ENCODE measurements at places on chromosomes 7 and 10.

DNA sequence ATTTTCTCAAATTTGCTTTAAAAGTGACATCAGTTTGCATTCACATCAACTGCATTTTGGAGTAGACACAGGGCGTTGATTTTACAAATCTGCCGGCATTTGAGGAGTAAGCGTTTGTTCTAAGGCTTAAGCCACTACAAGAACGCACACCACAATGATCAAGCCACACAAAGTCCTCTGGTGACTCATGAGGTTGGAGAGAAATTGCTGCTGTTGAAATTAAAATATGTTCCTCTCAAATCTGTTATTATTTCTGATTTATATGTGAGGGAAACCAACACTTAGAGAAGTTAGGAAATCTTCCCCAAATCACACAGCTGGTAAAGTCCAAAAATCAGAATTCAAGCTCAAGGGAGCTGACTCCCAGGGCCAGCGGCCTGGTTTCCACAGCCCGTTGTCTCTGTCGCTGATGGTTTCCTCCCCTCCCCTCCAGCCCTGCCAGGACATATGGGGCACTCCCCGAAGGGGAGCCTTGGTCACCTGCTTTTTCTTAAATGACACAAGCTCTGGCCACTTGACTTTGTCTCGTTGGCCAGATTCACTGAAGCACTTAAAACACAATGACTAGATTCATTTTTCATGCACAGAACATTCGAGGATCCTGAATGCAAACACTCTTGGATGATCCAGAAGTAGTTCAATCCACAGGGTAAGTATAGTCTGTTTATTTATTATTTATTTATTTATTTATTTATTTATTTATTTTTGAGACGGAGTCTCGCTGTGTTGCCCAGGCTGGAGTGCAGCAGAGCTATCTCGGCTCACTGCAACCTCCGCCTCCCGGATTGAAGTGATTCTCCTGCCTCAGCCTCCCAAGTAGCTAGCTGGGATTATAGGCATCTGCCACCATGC, 29.2 kb upstream of the KLF6 start:
- DNase-seq, result no peak

DNA sequence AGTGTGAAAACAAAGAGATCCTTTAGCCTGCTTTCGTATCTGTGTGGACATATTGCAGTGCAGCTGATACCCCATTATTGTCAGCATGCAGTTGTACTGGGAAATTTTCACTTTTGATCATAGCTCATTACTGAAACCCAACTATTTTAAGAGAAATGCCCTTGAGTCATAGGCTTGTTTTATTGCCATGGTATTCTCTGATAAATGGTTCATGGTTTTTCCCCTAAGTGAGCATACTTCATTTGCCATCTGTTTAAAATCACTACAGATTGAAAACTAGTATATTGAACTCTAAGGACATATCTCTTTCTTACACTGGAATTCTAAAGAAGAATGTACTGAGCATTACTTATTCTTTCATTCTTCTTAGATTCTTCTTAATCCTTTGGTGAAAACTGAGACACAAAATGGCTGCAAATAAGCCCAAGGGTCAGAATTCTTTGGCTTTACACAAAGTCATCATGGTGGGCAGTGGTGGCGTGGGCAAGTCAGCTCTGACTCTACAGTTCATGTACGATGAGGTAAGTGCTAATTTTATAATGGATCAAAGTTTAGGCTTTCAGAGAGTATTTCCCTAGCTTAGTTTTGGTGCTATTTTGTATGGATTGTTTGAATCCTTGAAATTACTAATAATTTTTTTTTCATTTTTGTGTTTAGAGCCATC, 63.0 kb downstream of the RALA start:
- DNase-seq, result no peak

DNA sequence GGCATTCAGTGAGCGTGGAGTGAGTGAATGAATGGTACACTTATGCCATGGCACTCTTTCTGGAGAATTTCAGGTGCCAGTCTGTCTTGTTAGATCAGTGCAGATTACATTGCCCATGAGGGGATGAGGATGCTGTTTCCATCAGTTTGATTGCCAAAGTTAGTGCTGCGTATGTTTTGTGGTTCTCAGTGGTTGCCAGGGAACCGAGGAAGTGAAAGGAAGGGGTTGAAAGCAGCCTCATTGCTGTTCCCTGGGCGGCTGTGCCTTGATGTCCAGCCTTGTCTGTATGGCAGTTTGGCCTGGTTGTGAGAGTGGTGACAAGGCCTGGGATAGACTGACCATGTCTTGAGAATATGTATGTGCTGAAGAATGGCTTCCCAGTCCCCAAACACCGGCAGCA, 30.2 kb downstream of the WBP1L start:
- no peak for DNase-seq

GRCh38 chr10:46228563-46229071, 58.2 kb upstream of the ANTXRL start:
- peak; percentile 18 for DNase-seq

DNA sequence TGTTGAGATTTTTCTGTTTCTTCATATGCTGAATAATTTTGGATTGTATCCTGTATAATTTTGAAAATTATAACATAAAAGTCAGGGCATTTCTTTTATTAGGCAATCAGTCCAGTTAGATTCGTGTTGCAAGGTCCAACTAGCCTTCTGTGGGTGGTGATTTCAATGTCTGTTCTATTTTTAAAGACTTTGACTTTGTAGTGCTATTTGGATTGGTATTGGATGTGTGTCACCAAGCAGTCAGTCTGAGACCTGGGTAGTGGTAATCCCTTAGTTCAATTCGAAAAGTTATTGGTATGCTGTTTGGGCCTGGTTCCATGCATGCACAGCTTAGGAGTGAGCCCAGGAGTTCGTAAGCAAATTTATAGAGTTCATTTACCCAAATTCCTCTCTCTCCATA, 82.2 kb downstream of the EPDR1 start:
- no peak for DNase-seq

DNA sequence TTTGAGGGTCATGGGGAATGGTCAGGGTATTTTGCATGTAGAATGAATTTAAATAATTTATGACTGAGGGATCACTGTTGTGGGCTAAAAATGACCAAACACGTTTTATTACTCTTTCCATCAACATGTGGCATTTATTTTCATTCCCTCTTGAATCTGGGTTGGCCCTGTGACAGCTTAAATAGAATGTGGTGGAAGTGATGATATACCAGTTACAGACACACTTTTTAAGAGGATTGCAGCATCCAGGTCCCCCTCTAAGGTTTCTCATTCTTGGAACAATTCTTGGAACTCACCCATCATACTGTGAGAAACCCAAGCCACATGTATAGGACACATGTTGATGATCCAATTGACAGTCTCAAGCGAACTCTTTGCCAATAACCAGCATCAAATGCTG, 272.4 kb downstream of the ETV1 start:
- DNase-seq, result no peak

GRCh38 chr7:152664636-152665035, 11.3 kb downstream of the XRCC2 start:
- DNase-seq, result no peak

DNA sequence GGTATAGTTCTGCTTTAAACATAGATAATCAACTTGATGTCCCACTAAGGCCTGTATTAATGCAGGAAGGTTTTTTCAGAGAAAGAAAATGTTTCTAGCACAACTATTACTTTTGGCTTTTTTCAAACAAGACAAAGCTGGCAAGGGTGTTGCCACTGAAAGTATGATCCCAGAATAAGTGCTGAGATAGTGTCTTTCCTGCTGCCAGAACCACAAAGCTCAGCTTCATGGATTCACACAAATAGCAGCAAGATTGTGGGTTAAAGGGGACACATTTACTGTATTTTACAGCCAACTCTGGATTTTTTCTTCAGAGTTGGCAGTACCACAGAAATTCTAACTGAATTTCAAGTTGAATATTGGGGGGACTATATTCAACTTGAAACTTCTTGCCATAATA, 4.3 kb downstream of the NCOA4 start:
- no peak for DNase-seq

- no peak for DNase-seq
Measured at GRCh38 chr10:61244261-61244775, 208.9 kb downstream of the TMEM26 start.

GRCh38 chr10:103284170-103284569, 7.2 kb downstream of the INA start:
- no peak for DNase-seq

DNA sequence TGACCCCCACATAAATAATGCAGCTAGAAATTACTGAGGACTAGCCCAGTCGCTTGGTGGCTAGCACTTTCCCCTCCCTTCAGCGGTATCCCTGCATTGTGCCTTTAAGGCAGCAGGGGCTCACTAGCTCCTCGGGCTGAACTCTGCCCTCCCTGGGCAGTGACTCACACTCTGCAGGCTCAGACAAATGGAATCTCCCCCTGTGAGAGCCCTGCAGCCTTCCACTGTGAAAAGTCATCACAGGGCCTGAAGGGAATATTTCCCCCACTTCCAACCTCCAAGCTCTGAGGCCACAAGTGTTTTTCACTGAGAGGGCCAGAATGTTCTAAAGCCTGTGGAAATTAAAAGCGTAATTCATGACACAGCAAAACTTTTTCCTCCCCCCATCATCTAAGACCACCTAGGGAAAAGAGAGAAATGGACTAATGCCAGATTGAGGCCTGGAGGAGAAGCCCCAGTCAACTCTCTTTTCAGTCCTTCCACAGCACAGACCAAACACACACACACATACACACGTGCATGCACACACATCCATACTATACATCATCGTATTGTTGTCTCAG, 93.6 kb upstream of the COL1A2 start:
- DNase-seq, result no peak

DNA sequence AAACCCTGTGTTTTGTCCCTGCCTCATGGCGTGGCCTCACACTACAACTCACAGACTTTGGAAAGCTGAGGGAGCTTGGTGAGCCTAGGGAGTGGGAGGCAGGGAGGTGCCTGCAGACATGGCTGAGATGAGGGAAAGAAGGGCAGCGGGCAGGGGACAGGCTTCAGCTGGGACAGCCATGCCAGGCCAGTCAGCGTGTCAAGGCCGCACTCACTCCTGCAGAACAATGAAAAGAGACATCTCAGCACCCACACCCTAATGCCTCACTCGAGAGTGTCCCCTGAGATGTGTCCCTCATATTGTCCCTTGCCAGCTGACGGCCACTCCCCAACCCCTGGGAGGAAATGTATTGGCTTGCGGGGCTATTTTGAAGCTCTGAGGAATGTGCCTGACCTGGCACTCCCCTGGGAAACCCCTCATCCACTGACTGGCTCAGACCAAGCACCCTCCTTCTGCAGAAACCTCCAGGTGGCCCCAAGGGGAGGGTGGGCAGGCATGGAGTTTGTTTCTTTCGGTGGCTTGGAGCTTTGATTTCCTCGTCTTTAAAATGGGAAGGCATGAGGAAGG, 31.6 kb downstream of the SH3PXD2A start:
- no peak for DNase-seq

- no peak for DNase-seq
Measured at GRCh38 chr7:142560166-142560565, 189.1 kb upstream of the PRSS1 start.
